ENCODE measurements at places on chromosomes 3 and 15.
A peak's percentile ranks its signal among the peaks of the same experiment; 100 is the strongest.

DNA sequence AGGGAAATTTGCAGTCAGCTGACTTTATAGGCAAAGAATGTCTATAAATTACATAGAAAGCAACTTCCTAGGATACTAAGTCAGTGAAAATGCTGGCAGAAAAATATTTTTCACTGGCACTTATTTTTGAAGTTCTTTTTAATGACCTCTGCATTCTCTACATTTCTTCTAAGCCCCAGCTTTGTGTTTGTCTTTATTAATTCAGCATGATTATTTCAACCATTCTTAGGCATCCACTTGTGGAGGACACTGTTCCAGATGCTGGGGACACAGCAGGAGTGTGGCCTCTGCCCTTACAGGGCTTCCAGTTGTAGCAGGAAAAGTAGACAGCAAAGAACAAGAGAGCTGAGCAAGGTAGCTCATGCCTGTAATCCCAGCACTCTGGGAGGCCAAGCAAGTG, 15.0 kb downstream of the LRRK1 start:
- DNase-seq: no peak

- no peak for DNase-seq
Measured at GRCh38 chr3:12198301-12198700, 39.6 kb upstream of the TIMP4 start.

DNA sequence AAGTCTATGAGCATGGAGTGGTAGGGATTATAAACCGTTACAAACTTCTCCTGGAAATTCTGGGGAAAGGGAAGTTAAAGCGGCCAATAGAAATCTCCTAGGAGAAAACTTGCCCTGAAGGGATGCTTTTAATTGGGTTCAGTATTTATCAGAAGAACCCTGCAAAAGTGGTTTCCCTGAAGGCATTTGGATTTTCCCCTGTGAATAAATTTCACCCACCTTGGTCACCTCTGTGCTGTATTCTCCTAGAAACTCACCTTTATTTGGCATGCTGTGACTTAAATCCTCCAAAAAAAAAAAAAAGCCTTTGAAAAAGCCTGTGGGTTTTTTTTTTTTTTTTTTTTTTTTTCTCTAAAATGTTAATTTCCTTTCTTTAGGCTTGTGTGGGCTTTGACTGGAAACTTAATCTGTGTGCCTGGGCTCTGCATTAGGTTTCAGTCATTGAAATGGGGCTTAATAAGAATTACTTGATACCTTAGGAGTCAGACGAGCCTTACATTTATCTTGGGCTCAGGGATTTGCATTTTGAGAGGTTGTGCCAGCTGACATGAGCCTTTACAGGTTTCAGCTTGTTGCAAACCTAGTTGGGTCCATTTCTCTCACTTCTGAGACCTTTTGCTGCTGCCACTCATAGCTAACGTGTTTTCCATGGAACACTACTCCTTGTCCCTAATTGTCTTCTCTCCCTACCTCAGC, 22.0 kb downstream of the TGFBR2 start:
- DNase-seq: no peak

DNA sequence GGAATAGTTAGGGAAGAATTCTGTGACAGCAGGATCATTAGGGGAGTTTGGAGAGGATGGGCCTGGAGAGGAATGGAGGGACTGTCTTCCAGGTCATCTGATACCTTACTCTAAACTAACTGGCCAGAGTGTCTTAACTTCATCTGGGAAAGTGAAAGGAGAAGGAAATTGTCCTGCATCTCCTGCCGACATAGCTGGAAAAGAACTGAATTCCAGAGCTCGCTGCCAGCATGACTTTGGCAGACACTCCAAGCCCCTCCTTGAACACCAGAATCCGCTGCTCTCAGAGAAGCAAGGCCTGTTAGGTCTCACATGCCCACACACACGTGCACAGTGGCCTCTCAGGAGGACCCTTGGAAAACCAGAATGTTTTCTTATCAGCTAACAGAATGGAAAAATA, 10.5 kb downstream of the ABI3BP start:
- DNase-seq: no peak

GRCh38 chr15:45162771-45163507, 24.8 kb downstream of the SHF start:
- peak; percentile 89 for DNase-seq

DNA sequence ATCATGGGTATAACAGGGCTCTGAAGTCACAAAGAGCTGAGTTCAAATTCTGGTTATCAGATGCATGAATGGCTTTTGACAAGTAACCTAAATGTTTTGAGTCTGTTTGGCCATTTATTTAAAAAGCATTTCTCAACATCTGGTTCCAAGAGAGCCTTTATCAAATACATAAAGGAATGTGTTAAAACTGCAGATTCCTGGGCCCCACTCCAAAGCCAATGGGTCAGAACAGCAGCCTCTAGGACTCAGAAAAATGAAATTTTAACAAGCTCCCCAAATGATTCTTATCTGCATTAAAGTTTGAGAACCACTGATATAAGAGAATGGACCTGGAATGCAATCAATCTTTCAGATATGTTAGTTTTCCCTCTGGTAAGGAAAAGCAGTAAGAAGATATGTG, 3.4 kb downstream of the B4GALT4 start:
- DNase-seq: no peak

All from KBM-7 (cell line).